Psoas muscle (tissue), 8 donors: ENCODE measurements at places on chromosomes 5 and 9.

- no peak for DNase-seq
Measured at GRCh38 chr5:90131383-90132133, 278.0 kb downstream of the CETN3 start.

DNA sequence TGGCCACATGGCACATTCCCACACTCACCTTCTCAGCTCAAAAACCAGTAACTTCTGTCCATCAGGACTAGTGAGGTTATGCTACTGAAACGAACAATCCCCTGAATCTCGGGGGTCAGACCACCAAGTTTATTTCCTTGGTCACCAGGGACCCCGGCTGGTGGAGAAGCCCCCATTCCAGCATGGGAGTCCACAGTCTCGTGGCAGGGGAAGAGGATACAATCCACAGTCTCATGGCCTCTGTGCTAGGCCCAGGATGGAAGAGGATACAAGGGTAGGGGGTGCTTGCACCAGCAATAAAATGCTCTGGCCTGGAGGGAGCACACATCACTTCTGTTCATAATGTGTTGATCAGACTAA lies 7.4 kb upstream of the CARD19 start:
- no peak for DNase-seq

DNA sequence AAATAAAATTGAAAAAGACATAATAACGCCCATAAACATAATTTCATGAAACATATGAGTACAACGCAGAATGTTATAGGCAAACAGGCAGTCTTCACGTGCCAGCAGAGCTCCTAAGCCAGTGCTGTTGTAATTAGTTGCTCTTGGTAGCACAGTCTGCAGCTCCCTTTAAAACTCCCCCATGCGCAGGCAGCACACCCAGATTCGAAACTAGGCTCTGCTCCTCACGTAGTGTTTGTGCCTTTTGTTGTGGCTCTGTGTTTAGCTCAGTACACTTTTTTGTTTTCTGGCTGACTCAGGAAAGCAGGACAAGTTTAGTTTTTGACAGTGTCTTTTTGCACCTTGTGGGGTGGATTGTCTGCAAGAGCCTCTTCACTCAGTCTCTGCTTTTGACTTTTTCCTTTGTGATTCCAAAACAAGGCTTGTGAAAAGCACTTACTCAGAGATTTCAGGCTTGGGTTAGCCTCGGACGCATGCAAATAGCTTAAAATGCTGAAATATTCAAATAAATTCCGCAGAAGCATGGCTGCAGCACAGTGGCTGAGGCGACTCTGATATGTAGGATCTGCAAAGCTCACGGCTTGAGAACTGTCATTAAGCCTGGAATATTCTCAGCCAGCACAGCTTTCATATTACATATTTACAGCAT lies 113.6 kb downstream of the IRX1 start:
- DNase-seq = no peak

- no peak for DNase-seq
Measured at GRCh38 chr9:118809160-118809625, 560.0 kb downstream of the BRINP1 start.

- no peak for DNase-seq
Measured at GRCh38 chr5:34604119-34604675, 51.9 kb upstream of the RAI14 start.

GRCh38 chr9:34891386-34891785 lies 66.7 kb upstream of the PHF24 start:
- DNase-seq = no peak

- no peak for DNase-seq
Measured at GRCh38 chr9:5917888-5918287, 27.2 kb downstream of the MLANA start.

DNA sequence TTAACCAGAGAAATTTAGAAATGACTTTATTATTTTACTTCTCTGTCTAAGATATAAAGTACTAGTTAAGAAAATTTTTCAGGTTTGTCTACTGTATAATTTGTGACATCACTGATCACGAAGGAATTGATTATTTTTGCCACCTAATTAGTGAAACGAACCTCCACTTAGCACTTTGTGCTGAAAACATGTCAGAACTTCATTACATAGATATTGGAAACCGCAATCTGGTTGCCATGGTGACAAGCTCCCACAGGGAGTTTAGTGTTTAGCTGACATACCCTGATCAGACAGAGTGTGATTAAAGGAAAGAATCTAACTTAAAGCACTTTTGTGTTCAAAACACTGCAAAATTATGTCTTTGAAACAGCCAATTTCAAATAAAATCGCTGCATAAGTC lies 668.4 kb upstream of the CCNG1 start:
- DNase-seq = no peak

GRCh38 chr9:135811801-135812200 lies 95.5 kb downstream of the CAMSAP1 start:
- DNase-seq = no peak

DNA sequence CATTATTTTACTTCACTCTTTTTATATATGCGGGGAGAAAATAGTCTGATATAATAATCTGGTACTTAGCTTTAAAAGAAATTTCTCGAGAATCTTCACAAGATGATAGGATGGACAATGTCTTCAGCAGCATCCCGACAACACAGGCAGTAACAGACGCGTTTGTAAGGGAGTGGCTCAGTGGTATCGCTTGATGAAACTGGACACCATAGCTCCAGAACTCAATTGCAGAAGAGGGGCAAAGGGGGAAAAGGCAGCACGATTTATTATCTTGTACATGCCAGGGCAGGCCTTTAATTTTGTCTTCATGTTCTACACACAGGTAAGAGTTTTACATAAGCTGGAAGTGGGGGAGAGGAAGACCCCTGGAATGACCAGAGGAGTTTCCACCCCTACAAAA lies 15.7 kb downstream of the IL4 start:
- no peak for DNase-seq

DNA sequence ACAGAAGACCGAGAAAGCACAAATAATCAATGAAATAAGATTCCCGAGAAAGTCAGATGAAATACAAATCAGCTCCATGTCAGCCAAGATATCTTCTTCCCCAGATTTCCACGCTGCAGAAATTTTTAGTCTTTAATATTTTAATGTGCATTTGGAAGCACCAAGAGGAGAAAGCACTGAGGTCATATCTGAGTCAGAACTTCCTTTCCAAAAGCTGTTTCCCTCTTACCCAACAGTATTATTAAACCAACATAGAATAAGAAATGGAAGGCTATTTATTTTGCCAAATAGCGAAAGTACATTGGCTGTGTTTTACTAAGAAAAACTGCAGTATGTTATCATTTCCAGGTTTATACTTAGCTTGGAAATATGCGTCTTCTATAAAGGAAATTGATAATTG lies 772.1 kb upstream of the CDH9 start:
- no peak for DNase-seq

- peak; percentile 58 for DNase-seq
Measured at GRCh38 chr9:36191290-36191645, 547 bp downstream of the CLTA start.

GRCh38 chr9:124665391-124666058 lies 105.6 kb downstream of the NR6A1 start:
- DNase-seq = no peak

DNA sequence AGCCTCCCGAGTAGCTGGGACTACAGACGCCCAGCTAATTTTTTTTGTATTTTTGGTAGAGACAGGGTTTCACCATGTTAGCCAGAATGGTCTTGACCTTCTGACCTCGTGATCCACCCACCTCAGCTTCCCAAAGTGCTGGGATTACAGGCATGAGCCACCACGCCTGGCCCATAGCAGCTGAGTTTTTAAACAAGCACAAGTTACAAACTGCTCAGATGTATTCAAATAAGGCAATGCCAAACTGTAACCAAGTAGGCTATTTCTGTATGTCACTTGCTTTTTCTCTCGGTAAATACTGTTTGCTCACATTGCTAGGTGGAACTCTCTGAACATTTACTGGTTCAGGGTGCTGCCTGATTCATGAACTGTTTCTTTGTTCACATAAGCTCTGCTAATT lies 799.3 kb upstream of the NUDT12 start:
- no peak for DNase-seq

GRCh38 chr9:14193328-14193990 lies 120.5 kb downstream of the NFIB start:
- no peak for DNase-seq

DNA sequence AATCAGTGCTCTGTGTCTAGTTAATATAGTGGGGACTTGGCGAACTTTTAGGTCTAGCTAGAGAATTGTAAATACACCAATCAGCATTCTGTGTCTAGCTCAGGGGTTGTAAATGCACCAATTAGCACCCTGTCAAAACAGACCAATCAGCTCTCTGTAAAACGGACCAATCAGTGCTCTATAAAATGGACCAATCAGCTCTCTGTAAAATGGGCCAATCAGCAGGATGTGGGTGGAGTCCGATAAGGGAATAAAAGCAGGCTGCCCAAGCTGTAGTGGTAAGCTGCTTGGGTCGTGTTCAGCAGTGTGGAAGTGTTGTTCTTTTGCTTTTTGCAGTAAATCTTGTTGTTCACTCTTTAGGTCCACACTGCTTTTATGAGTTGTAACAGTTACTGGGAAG lies 3.6 kb upstream of the OTULINL start:
- DNase-seq = no peak

- DNase-seq = no peak
Measured at GRCh38 chr9:5436441-5436840, 1.3 kb downstream of the PLGRKT start.

- DNase-seq = no peak
Measured at GRCh38 chr5:126595486-126596083, 566 bp upstream of the ALDH7A1 start.

- DNase-seq = peak; percentile 42
Measured at GRCh38 chr9:135605238-135605781, 34.0 kb downstream of the GLT6D1 start.

GRCh38 chr5:43041110-43041668 lies 1.1 kb upstream of the ANXA2R start:
- peak; percentile 31 for DNase-seq

DNA sequence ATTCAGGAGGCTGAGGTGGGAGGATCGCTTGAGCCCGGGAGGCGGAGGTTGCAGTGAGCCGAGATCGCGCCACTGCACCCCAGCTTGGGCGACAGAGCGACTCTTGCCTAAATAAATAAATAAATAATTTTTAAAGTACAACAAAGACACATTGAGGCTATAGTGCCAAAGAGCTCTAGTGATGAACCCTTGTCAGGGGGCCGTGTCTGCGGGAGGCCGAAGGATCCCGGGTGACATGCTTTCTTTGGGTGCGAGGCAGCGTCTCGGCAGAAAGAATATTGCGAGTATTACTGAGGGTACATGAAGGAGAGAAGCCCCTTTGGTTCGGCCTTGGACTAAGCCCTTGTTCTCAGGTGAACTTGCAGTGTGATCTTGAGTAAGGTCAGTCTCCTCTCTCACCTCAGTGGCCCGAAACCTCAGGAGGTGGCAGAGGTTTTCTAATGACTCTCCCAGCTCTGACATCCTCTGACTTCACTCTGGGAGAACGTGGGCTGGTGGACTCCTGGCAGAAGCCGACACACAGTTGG lies 397 bp upstream of the RECK start:
- no peak for DNase-seq

- no peak for DNase-seq
Measured at GRCh38 chr9:115042781-115043509, 75.0 kb downstream of the TNC start.

GRCh38 chr5:120817044-120817985 lies 353.2 kb downstream of the PRR16 start:
- DNase-seq = no peak

DNA sequence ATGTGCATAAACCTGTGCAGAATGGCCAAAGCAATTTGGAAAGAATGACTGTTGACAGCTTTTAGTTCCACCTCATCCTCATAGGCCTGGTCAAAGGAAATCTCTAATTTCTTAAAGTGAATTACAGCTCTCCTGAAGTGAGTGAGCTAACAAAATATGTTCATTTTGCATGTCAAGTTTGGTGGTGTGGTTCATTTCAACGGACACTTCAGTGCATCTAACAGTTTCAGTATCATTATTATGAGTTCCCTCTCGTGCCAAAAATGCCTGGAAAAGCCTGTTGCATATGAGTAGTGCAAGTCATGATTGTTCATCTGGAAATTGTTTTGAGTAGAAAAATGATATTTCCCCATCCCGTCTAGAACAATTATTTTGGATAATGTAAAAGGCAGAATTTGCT lies 53.2 kb upstream of the HMHB1 start:
- no peak for DNase-seq

DNA sequence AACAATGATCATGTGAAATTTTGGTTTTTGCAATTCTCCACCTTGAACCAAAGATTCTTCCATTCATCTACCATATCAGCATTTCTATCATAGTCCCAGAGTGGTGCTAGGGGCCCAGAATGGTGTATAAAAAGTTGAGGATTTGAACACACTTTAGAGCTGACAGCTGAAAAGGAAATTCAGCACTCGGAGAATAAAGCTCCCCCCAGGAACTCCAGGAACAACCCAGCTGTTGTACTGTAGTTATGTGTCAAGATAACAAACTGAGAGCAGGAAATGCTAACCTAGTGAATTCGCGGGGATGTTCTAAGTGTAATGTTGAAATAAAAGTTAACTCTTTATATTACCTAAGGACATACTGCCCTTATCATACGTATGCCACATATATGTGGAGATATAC lies 216.7 kb downstream of the NFIB start:
- DNase-seq = no peak

DNA sequence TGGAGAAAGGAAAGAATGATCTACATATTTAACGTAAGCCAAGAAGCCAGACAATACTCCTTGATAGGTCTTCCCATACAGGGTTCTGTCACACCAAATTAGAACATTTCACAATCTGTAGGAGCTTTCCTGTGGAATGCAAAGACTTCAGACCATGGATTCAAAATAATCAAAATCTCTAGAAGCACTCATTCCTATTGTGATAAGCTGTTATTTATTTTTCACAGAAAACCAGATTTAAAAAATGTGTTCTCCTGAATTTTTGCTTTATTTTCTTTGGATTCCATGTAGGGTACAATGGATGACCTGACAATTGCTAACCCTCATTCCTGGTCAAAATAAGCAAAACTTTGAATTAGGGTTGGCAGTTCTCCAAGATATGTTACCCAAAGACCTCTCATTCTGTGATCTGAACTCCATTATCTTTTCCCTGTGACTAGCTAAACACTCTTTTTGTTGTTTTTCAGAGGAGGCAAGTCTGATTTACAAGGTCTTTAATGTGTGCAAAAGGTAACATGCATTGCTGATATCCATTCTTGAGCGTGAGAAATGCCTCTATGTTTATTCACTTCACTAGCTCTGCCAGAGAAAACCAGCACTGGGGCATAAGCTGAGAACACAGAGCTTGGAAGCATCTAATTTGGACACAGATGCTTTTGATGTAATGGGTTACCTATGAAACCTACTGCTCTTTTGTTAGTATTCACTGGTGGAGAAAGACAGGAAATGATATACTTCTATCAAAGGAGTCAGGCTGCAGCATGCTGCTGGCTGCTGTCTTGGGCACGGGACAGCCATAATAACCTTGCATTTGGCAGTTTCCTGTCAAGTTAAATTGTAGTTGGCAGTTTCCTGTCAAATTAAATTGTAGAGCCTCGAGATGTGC lies 31.4 kb downstream of the ACTBL2 start:
- DNase-seq = no peak

DNA sequence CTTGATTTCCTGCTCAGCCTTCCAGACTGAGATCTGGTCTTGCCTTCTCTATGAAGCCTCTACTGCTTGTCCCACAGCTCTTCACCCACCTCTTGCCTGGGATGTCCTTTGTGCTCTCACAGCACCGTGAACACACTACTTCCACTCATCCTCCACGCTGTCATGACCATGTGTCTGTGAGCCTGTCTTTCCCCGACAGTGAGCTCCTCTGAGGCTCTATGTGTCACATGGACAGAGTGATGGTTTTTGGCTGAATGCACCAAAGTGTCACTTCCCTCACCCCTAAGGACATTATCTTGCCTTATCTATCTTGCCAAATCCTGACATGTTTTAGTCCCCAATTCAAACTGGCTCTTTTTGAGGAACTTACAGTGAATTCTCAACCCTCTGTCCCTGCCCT lies 11.3 kb downstream of the PHYKPL start:
- no peak for DNase-seq

- no peak for DNase-seq
Measured at GRCh38 chr9:136620441-136621018, 42.2 kb upstream of the EGFL7 start.
